ENCODE measurements at places on chromosomes 16 and 17.

GRCh38 chr16:84153660-84154214 lies 8.6 kb downstream of the DNAAF1 start:
- no peak for DNase-seq

DNA sequence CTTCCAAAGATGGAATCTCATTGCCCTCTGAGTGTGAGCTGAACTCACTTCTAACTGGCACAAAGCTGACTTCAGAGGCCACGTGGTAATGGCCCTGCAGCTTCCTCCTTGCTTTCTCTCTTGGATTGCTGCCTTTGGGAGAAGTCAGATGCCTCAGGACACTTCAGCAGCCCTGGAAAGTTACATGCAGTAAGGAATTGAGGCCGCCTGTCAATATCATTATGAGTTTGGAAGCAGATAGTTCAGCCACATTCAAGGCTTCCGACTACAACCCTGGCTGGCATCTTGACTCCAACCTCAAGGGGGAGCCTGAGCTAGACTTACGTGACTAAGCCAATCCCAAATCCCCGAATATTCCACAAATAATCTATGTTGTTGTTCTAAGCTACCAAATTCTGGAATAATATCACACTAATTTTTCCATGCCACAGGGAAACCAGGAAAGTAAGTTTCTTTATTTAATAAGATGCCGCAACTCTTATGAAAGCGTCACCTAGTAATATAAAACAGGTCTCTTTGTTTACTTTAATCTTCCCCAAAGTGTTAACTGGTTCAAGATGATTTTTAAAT lies 13.6 kb downstream of the CEP20 start:
- DNase-seq, result peak; percentile 36

DNA sequence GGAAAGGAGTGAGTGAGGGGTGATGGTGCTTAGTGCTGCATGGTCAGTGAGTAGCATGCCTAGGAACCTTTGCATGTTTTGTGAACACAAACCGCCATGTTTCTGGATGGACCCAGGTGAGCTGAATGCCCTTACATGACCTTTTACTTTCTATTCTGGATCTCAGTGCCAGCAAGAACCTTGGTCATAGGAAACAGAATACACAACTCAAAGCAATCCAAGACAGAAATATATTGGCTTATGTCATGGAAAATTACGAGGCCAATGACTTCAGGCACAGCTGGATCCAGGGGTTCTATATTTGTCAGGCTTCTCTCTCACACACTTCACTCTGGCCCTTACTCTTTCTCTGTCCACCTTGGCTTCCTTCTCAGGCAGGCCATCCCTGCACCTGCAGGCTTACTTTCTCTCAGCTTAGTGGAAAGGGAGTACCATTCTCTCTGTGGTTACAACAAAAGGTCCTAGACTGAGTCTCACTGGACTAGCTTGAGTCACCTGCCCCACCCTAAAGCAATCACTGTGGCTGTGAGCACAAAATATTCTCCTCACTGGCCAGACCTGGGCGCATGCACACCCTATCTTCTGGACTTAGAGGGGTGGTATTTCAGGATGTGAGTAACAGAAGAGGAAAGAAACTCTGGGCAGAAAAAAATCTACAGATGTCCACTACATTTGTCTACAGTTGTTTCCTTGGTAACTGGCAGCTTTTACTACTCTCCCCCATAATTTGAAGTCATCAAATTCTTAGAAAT lies 20.4 kb upstream of the CPNE2 start:
- DNase-seq, result no peak

- DNase-seq, result no peak
These were observed 122.3 kb downstream of the GOSR1 start for GRCh38 chr17:30599428-30600059.

GRCh38 chr17:77919276-77919675 lies 39.2 kb upstream of the TNRC6C start:
- no peak for DNase-seq

GRCh38 chr17:48597778-48598631 lies 4.4 kb upstream of the HOXB5 start:
- DNase-seq, result no peak

DNA sequence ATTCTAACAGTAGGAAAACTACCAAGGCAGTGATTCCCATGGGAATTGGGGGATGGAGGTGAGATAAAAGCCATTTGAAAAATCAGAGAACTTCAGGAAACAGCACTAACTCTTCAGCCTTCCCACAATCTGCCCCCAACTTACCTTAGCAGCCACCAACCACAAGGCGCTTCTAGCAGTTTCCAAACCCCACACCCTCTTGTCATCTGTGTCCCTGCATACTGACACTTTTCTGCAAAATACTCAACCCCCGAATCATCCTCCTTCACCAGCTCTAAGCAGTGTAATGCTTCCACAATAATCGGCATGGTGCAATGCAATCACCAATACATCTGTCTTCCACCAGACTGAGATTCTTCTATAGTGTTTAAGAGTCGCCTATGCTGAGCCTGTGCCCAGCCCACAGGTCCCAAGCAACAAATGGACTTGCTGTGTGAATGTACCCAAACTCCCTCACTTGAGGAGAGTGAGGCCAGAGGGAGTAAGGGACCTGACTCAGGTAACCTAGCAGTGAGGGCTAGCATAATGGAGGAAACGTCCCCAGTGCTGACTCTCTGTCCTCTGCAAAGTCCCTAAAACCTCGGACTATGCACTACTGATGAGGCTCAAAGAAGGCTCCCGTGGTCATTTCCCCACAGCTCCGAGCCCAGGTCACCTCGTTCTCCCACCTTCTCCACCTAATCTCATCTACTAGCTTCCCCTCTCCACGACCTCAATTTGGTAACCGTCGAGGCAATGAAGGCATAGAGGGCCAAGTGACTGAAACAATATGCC lies 943 bp downstream of the DYNC1LI2 start:
- DNase-seq, result no peak

GRCh38 chr17:75270218-75270965 lies 639 bp downstream of the MIF4GD start:
- DNase-seq, result peak; percentile 74

DNA sequence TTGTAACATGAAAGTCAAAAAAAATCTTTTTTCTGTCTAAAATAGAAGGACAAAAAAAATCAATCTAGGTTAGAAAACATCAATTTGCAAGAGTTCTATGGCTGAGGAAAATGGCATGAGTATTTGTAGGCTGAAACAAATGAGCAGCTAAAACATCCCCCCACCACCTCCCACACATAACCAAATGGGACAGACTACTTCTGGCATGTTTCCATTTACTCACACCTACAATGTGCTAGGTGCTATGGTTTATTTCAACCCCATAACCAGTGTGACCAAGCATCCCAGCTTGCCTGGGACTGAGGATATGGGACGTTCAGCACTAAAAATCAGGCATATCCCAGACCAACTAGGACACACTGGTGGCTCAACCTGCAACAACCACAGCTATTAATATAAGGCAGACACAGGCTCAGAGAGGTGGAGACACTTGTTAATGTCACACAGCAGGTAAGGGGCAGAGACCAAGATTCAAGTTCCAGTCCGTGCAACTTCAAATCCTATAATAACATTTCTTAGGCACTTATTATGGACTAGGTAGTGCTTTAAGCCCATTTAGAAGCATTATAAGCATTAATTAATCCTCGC lies 96.0 kb downstream of the XYLT1 start:
- no peak for DNase-seq

DNA sequence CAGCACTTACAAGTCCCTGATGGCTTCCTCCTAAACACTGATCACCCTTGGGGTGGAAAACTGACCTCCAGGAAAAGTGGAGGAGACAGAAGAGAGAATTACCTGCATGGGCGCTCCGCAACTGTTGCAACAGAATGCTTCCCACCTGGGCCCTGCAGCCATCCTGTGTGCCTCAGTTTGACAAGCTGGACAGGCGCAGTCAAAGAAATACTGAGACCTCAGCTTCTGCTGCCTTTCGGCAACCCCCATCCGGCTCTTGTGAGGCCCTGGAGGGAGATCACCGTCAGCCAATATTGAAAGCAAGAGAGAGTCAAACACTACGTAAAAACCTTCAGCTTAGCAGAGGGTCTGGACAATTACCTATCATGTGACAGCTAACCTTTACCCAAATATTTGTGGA lies 24.8 kb downstream of the SERPINF1 start:
- DNase-seq, result no peak

DNA sequence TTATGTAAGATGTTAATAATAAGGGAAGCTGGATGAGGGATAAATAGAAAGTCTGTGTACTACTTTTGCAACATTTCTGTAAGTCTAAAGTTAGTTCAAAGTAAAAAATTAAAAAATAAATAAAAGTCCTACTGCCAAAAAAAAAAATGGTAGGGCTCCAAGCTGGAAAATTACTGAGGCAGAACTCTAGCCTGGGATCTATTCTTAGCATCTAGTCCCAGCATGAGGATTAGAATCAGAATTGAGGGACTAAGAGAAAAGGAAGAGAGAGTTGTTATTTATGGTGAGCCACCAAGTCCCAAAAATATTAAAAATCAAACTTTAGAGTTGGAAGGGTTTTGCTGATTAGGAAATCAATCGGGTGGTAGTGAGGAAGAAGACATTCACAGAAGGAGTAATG lies 110.3 kb downstream of the CYB561 start:
- DNase-seq, result no peak

- DNase-seq, result peak; percentile 49
These were observed 721 bp downstream of the TBCD start for GRCh38 chr17:82752371-82753200.

- no peak for DNase-seq
These were observed 73.5 kb upstream of the DNAJA2 start for GRCh38 chr16:47046726-47047523.

DNA sequence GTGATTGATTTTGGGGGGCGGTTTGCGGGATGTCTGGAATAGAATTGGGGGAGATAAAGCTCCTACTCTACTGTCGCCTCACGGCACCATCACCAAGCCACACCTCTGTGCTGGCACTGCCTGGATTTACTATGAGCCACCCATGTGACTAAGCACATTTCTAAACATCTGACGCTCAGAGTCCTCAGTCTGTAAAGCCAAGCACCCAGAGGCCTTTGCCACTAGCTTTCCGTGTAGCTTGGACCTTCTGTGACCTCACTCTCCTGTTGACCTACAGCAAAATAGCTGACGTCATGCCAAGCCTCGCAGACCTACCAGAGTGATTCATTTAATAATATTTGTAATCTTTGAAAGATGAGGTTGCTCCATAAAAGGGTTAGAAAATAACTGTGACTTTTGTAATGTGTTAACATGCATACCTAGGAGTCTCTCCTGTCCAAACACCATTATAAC lies 38.5 kb upstream of the MYOCD start:
- no peak for DNase-seq

- no peak for DNase-seq
These were observed 42.0 kb downstream of the FOXK2 start for GRCh38 chr17:82561429-82562035.

Data from NCI-H345 (cell line).